Hepatic stellate cell (primary cell): ENCODE measurements at places on chromosomes 12 and 14.

GRCh38 chr14:75184492-75184891, 8.1 kb upstream of the TMED10 start:
- no peak for DNase-seq

DNA sequence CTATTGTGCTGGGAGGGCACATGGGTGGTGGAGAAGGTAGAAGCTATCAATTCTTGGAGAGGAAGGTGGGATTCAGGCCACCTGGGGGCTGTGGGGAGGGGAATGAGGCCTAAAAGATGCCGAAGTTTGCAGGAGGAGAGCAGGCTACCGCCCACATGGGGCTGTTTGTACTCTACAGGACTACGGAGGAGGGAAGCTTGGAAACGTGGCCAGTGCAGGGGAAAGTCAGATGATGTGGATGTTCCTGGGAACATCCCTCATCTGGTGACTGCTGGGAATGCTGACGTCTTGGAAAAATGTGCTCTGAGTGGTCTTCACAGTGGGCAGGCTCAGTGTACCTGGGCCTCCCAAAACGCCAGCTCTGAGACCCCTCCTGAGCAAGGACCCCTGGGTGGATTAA, 78.5 kb downstream of the TNFAIP2 start:
- DNase-seq = no peak

DNA sequence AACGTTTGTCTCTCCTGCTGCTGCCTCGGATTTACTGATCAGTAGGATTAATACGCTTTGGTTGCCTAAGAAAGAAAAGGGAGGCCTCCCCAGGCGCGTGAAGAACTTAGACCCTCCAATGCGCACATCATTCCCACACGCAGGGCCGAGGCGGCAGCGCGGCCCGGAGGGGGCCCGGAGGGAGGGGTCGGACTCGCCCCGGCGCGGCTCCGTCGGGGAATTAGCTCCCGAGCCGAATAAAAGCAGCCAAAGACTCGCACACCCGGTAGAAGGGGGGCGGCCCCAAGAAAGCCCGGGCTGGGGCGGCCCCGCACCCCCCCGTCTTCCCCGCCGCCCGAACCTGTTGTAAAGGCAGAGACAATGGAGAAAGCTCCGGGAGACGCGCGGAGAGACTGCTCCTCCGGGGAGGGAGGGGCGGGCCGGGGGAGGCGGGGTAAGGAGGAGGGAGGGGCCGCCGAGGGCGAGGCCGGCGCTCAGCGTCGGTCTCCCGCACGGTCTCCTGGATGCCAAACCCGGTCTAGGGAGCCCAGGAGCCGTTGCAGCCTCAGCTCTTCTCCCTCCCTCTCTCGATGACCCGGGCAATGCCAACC, at the start of gene NELL2:
Gene NELL2, minus strand, starts transcription at position 362 of the 590 bp plus-strand sequence. CDS start 446 bp downstream, outside the sequence.
- DNase-seq = peak; percentile 29

GRCh38 chr12:89882792-89883191, 174.2 kb upstream of the ATP2B1 start:
- no peak for DNase-seq

DNA sequence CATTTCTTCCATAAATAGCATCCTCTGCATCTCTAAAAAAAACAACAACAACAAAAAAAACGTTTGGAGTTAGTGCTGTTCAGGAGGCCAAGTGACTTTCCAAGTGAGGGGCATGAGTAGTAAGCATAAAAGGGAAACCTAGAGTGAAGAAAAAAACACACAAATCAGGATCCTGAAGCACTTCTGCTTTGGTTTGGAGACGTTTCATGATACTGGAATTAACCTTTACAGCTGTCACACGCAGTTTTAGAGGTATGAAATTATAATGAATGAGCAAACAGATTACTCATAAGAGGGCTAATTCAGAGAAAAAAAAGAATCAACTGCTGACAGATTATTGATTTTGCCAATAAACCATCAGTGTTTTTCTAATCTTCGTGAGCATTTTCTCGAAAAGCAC, 3.8 kb downstream of the SRSF9 start:
- DNase-seq = no peak

GRCh38 chr12:3380200-3381043, 110.6 kb upstream of the PRMT8 start:
- DNase-seq = no peak
